K562 (cell line): ENCODE measurements at places on chromosomes 4 and X. TPM values are rescaled to one million over a fixed set of nuclear protein-coding genes. Genes with fewer than 3 reads are reported as not detected.

CENPVL1 gene
- total RNA-seq, result not detected in 2 replicates

DDX60 gene
- total RNA-seq, result 0.13 and 0.47 TPM in 2 replicates

CYBB gene
- 0.87 and 0.91 TPM in 2 replicates for total RNA-seq

- H3K27me3 ChIP-seq, result no peaks in the 10 kb centered on the region
- no peak overlapping the region for H3K27ac ChIP-seq
- H3K36me3 ChIP-seq, result no peaks in the 10 kb centered on the region
- H3K4me1 ChIP-seq, result no peaks in the 10 kb centered on the region
- H3K4me3 ChIP-seq, result no peak overlapping the region
- DNase-seq, result no peak
Observed at GRCh38 chrX:6024204-6024603, 204.5 kb downstream of the NLGN4X start.

DNA sequence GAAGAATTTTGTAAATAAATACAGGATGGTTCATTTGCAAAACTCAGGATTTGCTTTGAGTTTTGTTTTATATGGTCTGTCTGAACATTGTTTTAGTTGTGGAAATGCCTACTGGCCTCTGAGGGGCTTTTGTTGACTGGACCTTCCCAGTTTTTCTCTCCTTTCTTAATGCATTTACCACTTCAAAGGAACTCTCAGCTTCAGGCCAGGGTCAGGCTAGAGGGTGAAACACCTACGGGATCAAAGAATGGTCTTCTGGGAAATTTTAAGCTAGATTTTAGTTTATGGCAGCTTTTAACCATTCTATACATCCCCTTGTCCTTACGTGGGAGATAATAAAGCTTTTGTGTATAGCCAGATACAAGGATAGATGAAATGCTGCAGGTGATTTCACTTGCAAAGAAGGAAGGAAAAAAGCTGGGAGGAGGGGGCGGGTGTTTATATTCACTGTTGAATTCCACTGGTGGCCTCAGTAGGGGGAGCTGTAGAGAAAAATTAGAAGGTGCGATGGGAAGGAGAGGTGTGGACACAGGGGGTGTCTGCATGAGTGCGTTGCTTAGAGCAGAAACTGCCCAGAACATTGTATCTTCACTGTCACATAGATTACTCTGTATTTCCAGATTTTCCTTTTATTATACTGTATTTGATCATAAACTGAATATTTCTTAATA, 151.8 kb downstream of the TSPAN5 start:
- no peaks in the 10 kb centered on the region for H3K36me3 ChIP-seq
- 0 out of 2 replicates have a peak, but pooled peaks cover 4% of the 10 kb centered on the region for H3K27me3 ChIP-seq
- H3K4me3 ChIP-seq, result no peak overlapping the region
- H3K27ac ChIP-seq, result no peak overlapping the region

- no peaks in the 10 kb centered on the region for H3K36me3 ChIP-seq
- H3K27ac ChIP-seq, result no peak overlapping the region
- DNase-seq, result no peak
- H3K27me3 ChIP-seq, result no peaks in the 10 kb centered on the region
Observed at GRCh38 chr4:335515-335914, 2.1 kb upstream of the ZNF141 start.

GRCh38 chrX:71365356-71365874, 742 bp upstream of the TAF1 start:
- H3K4me3 ChIP-seq, result peak overlapping the region; percentile 50
- DNase-seq, result no peak
- peak overlapping the region; percentile 99 for H3K27ac ChIP-seq
- peaks cover 24% of the 10 kb centered on the region; the same call in 2 of the 3 replicates for H3K36me3 ChIP-seq
